Stimulated activated CD4-positive, alpha-beta T cell treated with anti-CD3 and anti-CD28 coated beads, Interleukin-4, amount 100 ng/mL, for 48 hours (primary cell): ENCODE measurements at places on chromosomes 7 and 10.

GRCh38 chr7:42485301-42485766 lies 248.3 kb upstream of the GLI3 start:
- DNase-seq, result no peak

GRCh38 chr10:29849886-29850285 lies 209.5 kb downstream of the JCAD start:
- DNase-seq, result no peak

GRCh38 chr7:106255246-106255645 lies 29.5 kb downstream of the NAMPT start:
- DNase-seq, result no peak

DNA sequence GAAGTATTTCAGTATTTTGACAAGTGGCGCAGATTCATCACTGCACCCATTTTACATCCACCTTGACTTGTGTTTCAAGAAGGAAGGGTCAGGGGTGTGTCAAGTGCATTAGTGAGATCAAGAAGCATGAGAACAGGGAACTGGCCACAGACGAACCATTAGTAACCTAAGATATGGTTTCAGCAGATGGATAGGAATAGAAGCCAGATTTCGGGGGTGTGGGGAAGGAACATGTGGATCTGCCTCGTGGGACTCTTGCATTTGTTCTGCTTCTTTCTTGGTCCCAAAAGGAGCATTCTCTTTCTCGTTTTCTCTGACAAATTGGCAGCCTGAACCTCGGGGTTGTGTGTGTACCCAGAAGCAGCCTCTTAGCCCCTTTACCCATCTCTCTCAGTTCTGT lies 9.6 kb downstream of the DENND2A start:
- DNase-seq, result no peak

DNA sequence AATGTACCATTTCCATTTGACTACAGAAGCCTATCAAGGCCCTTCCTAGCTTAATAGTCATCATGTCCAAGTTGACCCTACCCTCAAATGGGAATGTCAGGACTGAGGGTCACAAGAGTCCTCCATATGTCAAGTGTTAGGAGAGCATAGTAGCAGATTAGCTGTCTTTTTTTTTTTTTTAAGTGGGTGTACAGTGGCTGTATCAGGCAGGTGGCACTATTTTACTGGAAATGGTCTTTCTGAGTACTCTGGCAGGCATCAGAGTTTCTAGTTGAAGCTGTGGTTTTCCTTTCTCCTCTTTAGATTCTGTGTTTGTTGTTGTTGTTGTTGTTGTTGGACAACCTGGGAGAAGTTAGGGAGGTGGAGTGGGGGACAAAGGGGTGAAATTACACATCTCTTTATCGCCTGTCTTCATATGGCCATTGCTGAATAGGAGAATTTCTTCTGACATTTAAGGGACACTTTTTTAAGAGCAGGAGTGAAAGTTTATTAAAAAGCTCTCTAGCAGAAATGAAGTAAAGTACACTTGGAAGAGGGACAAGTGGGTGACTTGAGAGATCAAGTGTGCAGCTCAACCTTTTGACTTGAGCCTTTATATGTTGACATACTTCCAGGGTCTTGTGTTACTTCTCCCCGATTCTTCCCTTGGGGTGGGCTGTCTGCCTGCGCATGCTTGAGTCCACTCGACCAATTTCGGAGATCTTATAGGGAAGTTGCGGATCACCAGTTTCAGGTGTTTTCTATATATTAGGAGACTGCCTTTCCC lies 104.1 kb upstream of the FOXP2 start:
- no peak for DNase-seq

DNA sequence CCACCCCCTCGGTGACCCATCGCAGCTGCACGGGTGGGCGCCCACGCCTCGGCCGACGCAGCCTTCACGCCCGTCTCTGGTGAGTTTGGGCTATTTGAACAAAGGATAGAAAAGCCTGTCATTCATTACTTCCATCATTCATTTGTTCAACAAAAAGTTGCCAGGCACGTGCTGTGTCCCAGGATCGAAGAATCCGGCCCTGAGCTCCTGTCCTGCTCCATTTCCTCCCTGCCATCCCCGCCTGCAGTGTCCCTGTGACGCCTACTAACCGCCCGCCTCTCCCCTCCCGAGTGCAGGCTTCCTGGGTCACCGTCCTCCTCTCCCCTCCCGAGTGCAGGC lies 340.1 kb downstream of the WDR37 start:
- DNase-seq, result no peak
